ENCODE measurements at places on chromosomes 3 and 15. TPM values are rescaled to one million over a fixed set of nuclear protein-coding genes. Genes with fewer than 3 reads are reported as not detected.

DNA sequence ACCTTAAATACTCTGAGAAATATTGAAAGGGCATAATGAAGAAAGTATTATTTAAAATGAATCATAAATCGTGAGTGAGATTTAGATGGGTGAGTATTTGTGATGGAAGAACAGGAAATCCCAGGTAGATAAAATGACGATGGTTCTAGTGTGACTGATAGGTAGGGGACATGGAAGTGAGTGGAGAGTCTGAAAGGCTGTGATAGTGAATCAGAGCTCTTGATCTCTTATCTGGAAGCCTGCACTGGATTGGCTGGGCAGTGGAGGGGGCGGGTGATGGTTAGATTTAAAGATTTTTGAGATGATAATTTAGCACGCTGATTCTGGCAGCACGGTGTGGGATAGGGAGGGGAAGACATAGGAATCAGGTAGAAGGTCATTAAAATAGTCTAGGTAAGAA lies 20.1 kb downstream of the HGD start:
- H3K4me3 ChIP-seq, result no peak overlapping the region
- no peaks in the 10 kb centered on the region for H3K4me1 ChIP-seq
- no peak overlapping the region for H3K27ac ChIP-seq
- DNase-seq, result no peak
- H3K27me3 ChIP-seq, result no peaks in the 10 kb centered on the region
- no peaks in the 10 kb centered on the region for H3K36me3 ChIP-seq

DNA sequence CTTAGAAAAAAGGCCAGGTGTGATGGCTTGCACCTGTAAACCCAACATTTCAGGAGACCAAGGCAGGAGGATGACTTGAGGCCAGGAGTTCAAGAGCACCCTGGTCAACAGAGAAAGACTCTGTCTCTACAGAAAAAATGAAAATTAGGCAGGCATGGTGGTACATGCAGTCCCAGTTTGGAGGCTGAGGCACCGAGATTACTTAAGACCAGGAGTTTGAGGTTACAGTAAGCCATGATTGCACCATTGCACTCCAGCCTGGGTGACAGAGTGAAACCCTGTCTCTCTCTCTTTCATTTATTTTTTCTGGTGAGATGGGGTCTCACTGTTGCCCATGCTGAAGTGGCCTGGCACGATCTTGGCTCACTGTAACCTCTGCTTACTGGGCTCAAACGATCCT lies 24.7 kb downstream of the IP6K1 start:
- no peak overlapping the region for H3K4me3 ChIP-seq
- no peak for DNase-seq
- H3K27ac ChIP-seq, result no peak overlapping the region

GRCh38 chr3:17195856-17196604 lies 311.3 kb downstream of the PLCL2 start:
- no peak overlapping the region for H3K27ac ChIP-seq
- peaks cover 9% of the 10 kb centered on the region for H3K4me1 ChIP-seq
- no peaks in the 10 kb centered on the region for H3K27me3 ChIP-seq
- no peaks in the 10 kb centered on the region for H3K36me3 ChIP-seq
- H3K4me3 ChIP-seq, result no peak overlapping the region
- no peak for DNase-seq

DNA sequence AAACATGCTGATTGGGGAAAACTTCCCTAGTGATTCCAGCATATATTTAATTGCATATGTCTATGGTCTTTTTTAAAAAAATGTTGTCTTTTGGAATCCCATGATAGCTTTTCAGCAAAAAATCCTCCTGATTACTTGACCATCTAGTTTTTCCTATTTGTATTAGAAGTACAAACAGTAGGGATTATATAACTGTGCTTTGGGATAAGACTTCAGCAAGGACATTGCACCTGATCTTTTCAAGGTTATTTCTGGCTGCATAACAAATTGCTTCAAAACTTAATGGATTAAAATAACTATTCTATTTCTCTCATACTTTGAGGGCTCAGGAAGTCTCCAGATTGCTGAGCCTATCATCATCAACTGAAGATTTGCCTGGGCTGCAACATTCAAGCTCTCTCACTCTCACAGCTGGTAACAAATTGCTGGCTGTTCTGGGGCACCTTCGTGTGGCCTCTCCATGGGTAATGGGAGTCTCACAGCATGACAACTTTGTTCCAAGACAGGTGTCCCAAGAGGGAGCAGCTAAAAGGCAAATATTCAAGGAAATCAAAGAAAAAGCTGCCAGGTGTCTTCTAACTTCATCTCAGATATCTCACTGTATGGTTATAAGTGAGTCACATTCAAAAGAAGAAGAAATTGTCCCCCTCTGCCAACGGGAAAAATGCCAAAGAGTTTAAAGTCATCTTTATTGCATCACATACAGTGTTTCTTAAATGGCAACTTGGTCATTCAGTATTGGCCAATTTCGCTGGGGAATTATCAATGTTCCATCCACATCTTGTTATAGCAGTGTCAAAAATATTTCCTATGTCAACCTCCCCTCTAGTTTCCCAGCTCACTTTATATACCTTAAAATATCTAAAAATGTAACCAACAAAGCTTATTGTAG lies 644.5 kb upstream of the GRM7 start:
- no peak overlapping the region for H3K4me3 ChIP-seq
- no peak overlapping the region for H3K27ac ChIP-seq
- no peaks in the 10 kb centered on the region for H3K27me3 ChIP-seq
- DNase-seq, result no peak

DNA sequence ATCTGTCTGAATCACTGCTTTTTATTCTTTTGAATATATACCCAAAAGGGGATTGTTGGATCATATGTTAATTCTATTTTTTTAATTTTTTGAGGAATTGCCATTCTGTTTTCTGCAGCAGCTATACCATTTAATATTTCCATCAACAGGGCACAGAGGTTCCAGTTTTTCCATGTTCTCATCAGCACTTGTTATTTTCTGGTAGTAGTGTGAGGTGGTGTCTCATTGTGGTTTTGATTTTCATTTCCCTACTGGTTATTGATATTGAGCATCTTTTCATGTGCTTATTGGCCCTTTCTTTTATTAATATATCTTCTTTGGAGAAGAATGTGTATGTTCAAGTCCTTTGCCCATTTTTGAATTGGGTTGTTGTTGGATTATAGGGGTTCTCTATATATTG lies 68.1 kb downstream of the PDE8A start:
- no peak overlapping the region for H3K27ac ChIP-seq
- peaks cover 11% of the 10 kb centered on the region for H3K4me1 ChIP-seq
- no peak for DNase-seq
- H3K36me3 ChIP-seq, result no peaks in the 10 kb centered on the region
- H3K4me3 ChIP-seq, result no peak overlapping the region
- H3K27me3 ChIP-seq, result no peaks in the 10 kb centered on the region

DNA sequence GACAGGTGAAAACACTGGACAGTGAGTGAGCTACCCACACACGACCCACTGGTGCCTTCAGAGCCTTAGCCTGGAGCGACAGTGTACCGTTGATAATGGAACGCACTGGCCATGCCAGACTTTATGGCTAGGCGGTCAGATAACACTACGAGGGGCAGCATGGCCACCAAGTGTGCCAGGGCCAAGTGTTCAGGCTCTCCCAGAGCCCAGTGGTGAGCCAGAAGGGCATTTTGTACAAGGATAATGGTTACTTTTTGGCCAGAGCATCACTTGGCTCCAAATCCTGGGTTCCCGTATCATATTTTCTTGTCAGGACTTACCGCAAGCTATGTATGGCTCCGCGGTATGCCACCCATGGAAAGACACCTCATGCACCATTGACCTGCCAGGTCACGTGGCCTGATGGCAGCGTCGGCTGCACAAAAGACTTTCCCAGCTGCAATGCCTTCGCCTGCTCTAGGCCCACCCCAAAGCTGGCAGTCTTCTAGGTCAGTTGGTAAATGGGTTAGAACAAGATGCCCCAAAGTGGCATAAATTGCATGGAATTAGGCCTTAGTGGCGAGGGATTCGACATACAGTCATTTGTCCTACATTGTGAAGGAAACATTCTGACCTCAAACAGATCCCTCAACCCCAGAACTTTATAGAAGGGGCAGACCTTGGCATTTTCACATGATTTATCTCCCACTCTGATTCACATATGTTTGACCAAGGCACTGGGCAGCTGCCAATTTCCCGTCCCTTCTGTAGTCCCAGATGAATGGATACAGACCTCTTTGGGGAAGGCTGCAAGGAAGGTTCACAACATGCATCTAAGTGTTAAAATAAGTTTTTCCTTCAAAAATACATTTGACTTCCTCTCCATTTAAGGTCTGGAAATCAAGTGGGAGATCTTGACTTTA lies 12.2 kb upstream of the SLC28A1 start:
- H3K27ac ChIP-seq, result no peak overlapping the region
- DNase-seq, result no peak
- H3K4me3 ChIP-seq, result no peak overlapping the region
- no peaks in the 10 kb centered on the region for H3K4me1 ChIP-seq
- H3K27me3 ChIP-seq, result no peaks in the 10 kb centered on the region

DNA sequence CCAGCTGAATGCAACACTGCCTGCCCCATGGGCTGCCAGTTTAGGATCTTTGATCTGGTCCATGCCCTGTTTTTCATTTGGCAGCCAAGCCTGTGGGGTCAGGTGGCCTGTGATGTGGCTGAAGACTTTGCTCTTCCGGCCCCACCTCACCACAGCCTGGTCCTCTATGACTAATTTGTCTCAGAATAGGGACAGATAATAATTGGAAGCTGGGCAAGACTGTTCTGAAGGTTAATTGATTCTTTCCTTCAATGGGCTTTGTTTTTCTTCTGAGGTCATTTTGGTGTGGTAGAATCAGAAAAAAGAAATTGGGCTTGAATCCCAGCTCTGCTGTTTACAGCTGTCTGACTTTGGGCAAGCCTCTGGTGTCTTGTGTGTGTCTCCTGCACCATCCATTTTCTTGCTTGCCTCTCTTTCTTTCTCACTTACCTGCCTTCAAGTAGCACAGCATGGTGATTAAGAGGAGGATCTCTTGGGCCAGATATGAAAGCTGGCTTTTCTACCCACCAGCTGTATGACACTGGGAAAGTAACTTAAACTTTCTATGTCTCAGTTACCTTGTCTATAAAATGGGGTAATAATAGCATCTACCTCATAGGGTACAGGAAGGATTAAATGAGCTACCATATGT lies 24.2 kb downstream of the ABHD2 start:
- peaks cover 56% of the 10 kb centered on the region for H3K4me1 ChIP-seq
- no peak for DNase-seq
- H3K4me3 ChIP-seq, result no peak overlapping the region
- H3K27ac ChIP-seq, result peak overlapping the region; percentile 50
- H3K27me3 ChIP-seq, result no peaks in the 10 kb centered on the region

DNA sequence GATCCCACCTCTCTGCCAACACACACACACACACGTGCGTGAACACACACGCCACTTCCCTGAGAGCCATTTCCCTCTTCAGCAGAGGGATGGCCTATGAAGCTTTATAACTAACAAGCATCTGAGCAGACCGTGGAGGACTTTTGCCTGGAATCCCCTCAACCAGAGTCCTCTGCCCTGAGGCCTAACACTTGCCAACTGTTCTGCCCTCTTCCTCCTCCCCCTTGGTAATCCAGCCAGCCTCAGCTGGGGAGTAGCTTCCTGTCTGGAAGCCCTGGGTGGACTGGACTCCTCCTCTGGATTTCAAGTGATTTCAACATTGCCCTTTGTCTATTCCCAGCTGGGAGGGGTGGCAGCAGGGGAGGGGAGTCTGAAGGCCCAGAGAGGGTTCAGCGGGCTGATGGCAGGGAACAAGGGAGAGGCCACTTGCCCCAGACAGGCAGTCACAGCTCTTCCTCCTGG lies 68.4 kb upstream of the HACD2 start:
- H3K27me3 ChIP-seq, result no peaks in the 10 kb centered on the region
- H3K27ac ChIP-seq, result peak overlapping the region; percentile 89
- H3K4me3 ChIP-seq, result no peak overlapping the region
- H3K4me1 ChIP-seq, result peaks cover 55% of the 10 kb centered on the region
- DNase-seq, result peak; percentile 78

- no peak for DNase-seq
- H3K36me3 ChIP-seq, result no peaks in the 10 kb centered on the region
- peak overlapping the region; percentile 35 for H3K4me3 ChIP-seq
- H3K27ac ChIP-seq, result no peak overlapping the region
- no peaks in the 10 kb centered on the region for H3K27me3 ChIP-seq
These were observed 59.3 kb upstream of the CHMP2B start for GRCh38 chr3:87167628-87168456.

DNA sequence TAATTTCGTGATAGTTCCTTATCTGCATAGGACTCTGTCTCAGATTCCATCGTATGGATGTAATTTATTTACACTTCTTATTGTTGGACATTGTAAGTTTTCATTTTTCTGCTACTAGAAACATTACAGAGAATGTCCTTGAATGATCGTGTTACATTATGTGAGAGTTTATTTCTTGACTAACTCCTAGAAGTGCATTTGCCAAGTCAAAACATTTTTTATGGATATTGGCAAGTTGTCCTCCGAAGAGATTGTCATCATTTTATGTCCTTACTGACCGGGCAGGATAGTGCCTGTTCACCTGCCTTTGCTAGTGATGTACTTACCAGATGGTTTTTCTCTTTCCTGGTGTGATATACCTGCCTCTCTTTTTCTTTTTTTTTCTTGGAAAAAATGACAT lies 13.4 kb downstream of the ASB7 start:
- H3K4me1 ChIP-seq, result no peaks in the 10 kb centered on the region
- H3K4me3 ChIP-seq, result no peak overlapping the region
- no peaks in the 10 kb centered on the region for H3K27me3 ChIP-seq
- H3K36me3 ChIP-seq, result peaks cover 16% of the 10 kb centered on the region

DNA sequence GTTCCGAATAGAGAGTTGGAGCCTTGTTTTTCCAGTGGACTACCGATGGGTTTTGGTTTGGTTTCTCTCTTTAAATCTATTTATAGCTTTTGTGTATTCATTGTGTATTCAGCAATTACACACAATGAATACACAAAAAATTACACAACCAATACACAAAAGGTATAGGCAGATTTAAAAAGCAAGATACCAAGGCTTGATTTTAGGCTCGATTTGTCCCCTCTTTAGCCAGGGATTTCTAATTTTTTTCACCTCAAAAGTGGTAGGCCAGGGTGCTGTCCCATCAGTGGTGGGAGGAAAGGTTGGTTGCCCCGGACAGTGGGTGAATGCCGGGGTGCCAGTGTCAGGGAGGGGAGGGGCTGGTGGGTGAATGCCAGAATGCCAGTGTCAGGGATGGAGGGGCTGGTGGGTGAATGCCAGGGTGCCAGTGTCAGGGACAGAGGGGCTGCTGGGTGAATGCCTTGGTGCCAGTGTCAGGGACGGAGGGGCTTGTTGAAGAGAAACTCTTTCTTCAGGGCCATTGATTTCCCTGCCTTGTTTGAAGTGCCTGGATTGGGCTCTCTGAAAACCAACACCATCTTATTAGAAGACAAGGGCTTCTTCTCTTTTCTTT lies 186.2 kb downstream of the GOLGA6L6 start:
- no peak overlapping the region for H3K27ac ChIP-seq
- H3K4me1 ChIP-seq, result peaks cover 5% of the 10 kb centered on the region
- no peak overlapping the region for H3K4me3 ChIP-seq
- DNase-seq, result peak; percentile 64
- H3K27me3 ChIP-seq, result no peaks in the 10 kb centered on the region

GRCh38 chr15:93314245-93314644 lies 225.2 kb upstream of the RGMA start:
- no peaks in the 10 kb centered on the region for H3K4me1 ChIP-seq
- H3K36me3 ChIP-seq, result no peaks in the 10 kb centered on the region
- no peaks in the 10 kb centered on the region for H3K27me3 ChIP-seq
- no peak overlapping the region for H3K27ac ChIP-seq
- no peak for DNase-seq

The GPR149 gene
- not detected for total RNA-seq

The SERP1 gene
- 169 TPM for total RNA-seq

The KCNH8 gene
- total RNA-seq, result 0.24 TPM

The WDR93 gene
- total RNA-seq, result 0.88 TPM

The ARNT2 gene
- 4.8 TPM for total RNA-seq

The DNAH12 gene
- 22.0 TPM for total RNA-seq

The CCDC39 gene
- 0.34 TPM for total RNA-seq

The IMPDH2 gene
- total RNA-seq, result 91.9 TPM
